Body of pancreas (tissue), 4 donors: ENCODE measurements at places on chromosomes 6 and 20. TPM values are rescaled to one million over a fixed set of nuclear protein-coding genes. Genes with fewer than 3 reads are reported as not detected.

The GRM1 gene
- total RNA-seq: not detected

The TAGAP gene
- total RNA-seq: 0.99 TPM

The DDX43 gene
- total RNA-seq: 3.0 TPM

The PNLDC1 gene
- total RNA-seq: 0.52 TPM

The KHDC1 gene
- 3.0 TPM for total RNA-seq

The ZSCAN16 gene
- 5.9 TPM for total RNA-seq

The FAM83C gene
- not detected for total RNA-seq

The TAP2 gene
- total RNA-seq: 13.8 TPM

The OR2J3 gene
- not detected for total RNA-seq

The CCN6 gene
- not detected for total RNA-seq

The LY6G5B gene
- 8.3 TPM for total RNA-seq

DNA sequence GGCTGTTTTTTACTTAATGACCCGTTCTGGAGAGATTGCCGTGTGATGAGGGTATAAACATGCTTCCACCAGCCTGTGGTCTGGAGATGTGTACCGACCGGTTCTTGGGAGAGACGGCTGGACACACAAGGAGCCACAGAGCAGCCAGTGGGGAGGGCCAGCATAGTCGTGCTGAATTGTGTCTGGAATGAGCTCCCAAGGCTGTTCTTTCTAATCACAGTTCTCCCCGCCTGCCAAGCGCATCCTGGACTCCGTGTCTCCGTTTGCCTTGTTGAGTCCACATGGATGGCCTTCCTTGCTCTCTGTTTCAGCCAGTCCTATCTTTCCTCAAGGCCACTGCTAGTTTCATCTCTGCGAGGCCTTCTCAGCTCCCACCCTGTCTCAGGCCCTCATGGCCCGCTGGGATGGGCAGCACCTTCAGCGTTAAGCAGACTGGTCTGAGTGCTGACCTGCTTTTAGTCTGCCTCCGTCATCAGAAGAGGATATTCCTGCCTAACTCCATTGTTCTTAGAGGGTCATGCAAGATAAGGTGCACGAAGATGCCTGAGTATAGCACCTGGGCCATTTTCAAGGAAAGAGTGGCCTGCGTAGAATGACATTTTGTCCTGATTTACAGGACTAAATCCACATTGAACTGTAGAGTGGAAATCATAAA is 20.6 kb downstream of the MANBAL start:
- H3K27ac ChIP-seq: no peak overlapping the region
- H3K4me1 ChIP-seq: peaks cover 21% of the 10 kb centered on the region
- no peak for DNase-seq
- no peak overlapping the region for H3K4me3 ChIP-seq

DNA sequence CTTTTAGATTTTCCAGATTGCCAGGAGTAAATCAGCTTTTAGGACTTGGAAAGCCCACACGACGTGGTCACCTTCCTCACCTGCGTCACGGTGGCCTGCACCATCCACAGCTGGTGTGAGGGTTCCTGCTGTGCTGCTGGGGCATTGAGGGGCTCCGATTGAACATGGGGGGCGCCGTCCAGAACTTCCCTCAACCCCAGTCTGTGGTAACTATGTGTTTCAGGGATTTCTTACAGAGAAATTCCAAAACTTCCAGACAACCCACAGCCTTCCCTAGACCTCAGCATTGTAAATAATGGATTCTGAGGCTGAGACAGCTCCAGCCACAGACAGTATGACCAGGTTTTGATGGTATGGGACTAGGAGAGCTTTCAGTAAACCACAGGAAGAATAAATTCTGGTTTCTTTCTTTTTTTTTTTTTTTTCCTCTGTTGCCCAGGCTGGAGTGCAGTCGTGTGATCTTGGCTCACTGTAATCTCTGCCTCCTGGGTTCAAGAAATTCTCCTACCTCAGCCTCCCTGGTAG is 46.7 kb upstream of the IRF4 start:
- H3K27me3 ChIP-seq: no peaks in the 10 kb centered on the region
- H3K27ac ChIP-seq: no peak overlapping the region
- no peaks in the 10 kb centered on the region for H3K4me1 ChIP-seq
- H3K4me3 ChIP-seq: no peak overlapping the region

DNA sequence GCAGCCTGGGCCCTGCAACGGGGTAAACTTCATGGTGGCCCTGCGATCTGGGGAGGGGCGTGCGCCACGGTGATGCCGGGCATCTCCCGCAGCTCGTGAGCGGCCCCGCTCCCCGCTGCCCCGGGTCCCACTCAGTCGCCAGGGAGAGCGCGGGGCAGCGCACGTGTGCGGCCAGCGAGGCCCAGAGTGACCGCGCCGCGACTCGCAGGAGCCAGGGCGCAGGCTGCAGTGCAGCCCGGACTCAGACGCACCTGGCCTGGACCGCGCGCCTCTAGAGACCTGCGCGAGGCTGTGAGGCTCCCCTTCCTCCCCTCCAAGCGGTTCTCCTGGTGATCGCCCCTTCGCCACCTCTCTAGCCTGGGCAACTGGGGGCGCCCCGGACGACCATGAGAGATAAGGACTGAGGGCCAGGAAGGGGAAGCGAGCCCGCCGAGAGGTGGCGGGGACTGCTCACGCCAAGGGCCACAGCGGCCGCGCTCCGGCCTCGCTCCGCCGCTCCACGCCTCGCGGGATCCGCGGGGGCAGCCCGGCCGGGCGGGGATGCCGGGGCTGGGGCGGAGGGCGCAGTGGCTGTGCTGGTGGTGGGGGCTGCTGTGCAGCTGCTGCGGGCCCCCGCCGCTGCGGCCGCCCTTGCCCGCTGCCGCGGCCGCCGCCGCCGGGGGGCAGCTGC is 652 bp downstream of the BMP6 start:
- no peaks in the 10 kb centered on the region for H3K36me3 ChIP-seq
- peaks cover 41% of the 10 kb centered on the region for H3K4me1 ChIP-seq
- peak; percentile 25 for DNase-seq
- H3K27ac ChIP-seq: no peak overlapping the region
- H3K27me3 ChIP-seq: no peaks in the 10 kb centered on the region

DNA sequence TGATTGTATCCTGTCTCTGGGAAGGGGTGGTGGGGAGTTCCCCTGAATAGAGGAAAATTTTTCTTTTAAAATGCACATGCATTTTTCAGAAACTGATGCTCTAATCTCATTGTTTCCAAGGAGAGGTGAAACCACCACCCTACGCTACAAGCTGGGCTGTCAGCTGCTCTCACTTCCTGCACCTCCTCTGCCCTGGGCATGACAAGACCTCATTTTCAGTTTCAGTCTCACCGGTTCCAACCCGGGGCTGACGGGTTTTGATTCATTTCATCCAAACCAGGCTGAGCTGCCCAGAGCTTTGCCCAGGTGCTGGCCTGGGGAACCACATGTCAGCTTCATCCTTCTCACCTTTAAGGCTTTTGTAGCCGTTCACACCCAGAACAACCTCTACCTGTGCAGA is 99.7 kb downstream of the EYA2 start:
- no peaks in the 10 kb centered on the region for H3K36me3 ChIP-seq
- H3K4me1 ChIP-seq: peaks cover 35% of the 10 kb centered on the region
- peak; percentile 23 for DNase-seq
- H3K27me3 ChIP-seq: no peaks in the 10 kb centered on the region
- H3K27ac ChIP-seq: no peak overlapping the region

- H3K4me3 ChIP-seq: no peak overlapping the region
- DNase-seq: no peak
- no peaks in the 10 kb centered on the region for H3K36me3 ChIP-seq
Measured at GRCh38 chr6:44831002-44831610, 443.6 kb downstream of the CDC5L start.

DNA sequence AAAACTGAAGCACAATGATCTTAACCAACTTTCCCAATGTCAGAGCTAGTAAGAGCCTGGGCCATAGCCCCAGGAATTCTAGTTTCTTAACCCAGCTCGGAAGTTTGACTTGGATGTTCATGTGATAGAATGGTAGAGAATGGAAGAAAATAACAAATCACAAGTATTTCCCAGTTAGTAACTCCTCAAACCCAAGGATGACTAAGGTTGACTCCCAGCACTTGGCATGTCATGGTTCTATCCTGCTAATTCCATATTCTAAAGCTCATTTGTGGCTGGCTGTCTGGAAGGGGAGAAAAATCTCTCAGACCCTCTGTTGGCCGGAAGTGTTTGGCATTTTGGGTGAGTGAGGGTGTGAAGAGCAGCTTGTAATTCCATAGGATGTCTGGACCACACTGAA is 248.7 kb downstream of the RFPL4B start:
- H3K27ac ChIP-seq: no peak overlapping the region
- H3K4me3 ChIP-seq: no peak overlapping the region
- H3K27me3 ChIP-seq: no peaks in the 10 kb centered on the region
- H3K4me1 ChIP-seq: no peaks in the 10 kb centered on the region
- H3K36me3 ChIP-seq: no peaks in the 10 kb centered on the region
- DNase-seq: no peak

GRCh38 chr6:133705731-133706130 is 183.2 kb upstream of the TCF21 start:
- H3K27me3 ChIP-seq: no peaks in the 10 kb centered on the region
- H3K36me3 ChIP-seq: no peaks in the 10 kb centered on the region
- DNase-seq: no peak
- H3K4me3 ChIP-seq: no peak overlapping the region
- H3K4me1 ChIP-seq: no peaks in the 10 kb centered on the region

DNA sequence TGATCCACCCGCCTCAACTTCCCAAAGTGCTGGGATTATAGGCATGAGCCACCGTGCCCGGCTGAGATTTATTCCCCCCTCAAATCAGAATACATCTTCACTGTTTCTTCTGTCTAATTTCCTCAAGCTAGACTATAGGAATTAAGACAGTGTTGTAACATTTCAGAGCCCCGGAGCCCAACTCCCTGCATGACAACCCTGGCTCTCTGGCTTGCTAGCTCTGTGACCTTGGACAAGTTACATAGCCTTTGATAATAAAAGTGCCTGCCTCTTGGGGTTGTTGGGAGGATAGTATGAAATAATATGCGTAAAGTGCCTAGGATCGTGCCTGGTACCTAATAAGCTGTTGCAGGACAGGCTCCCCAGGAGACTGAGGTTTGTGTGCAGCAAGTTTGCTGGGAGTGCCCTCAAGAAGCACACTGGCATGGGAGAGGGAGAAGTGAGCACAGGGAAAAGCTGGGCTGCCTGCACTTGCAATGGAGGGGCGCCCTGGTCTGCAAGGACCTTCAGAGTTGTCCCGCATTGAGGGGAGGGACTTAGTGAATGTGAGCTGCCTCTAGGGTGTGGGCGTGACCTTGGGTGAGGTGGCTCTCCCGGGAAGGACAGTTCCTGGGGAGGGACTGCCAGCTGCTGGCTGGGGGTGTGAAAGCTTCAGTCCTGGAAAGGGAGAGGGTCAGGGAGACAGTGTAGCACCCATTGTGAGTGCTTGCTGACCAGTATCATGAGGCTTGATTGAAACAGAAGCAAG is 43.4 kb downstream of the TAF8 start:
- peaks cover 9% of the 10 kb centered on the region for H3K4me1 ChIP-seq
- H3K4me3 ChIP-seq: no peak overlapping the region
- no peak overlapping the region for H3K27ac ChIP-seq
- no peaks in the 10 kb centered on the region for H3K27me3 ChIP-seq

GRCh38 chr6:2970753-2971419 is 481 bp downstream of the SERPINB6 start:
- no peaks in the 10 kb centered on the region for H3K27me3 ChIP-seq
- H3K36me3 ChIP-seq: no peaks in the 10 kb centered on the region
- H3K27ac ChIP-seq: peak overlapping the region; percentile 99
- H3K4me3 ChIP-seq: peak overlapping the region; percentile 47
- peaks cover 20% of the 10 kb centered on the region for H3K4me1 ChIP-seq

DNA sequence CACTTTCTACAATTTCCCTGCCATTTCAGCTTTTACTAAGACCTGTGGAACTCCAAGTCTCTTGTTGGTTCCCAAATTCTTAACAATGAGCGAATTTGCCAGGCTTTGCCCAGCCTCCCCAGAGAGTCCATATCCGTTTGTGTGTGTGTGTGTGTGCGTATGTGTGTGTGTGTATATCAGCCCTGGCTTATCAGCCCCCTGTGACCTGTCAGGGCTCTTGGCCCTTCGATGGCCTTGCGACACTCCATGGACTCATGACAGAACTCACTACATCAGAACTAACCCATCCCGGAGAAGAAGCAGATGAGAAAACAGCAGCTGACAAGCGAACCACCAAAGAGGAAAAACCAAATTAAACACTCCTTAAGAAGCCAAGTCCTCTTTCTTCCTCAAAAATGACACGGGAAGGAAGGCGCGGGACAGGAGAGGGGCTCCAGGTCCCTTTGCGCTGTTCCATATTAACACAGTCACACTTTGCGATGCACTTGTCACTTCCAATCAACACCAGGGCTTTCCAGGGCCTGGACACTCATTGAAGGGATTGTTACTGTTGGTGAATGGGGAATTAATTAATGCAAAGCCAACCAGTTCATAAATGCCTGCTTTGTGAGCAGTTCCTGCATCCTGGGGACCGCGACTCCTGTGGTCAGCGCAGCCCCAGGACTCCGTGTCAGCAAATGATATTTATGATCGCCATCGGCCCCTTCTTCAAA is 524.0 kb downstream of the CD83 start:
- no peak overlapping the region for H3K4me3 ChIP-seq
- no peak for DNase-seq
- H3K27me3 ChIP-seq: no peaks in the 10 kb centered on the region
- no peaks in the 10 kb centered on the region for H3K36me3 ChIP-seq

GRCh38 chr6:107811591-107812218 is 12.4 kb downstream of the SCML4 start:
- DNase-seq: peak; percentile 51
- peak overlapping the region; percentile 70 for H3K27ac ChIP-seq
- no peaks in the 10 kb centered on the region for H3K36me3 ChIP-seq
- no peaks in the 10 kb centered on the region for H3K27me3 ChIP-seq

DNA sequence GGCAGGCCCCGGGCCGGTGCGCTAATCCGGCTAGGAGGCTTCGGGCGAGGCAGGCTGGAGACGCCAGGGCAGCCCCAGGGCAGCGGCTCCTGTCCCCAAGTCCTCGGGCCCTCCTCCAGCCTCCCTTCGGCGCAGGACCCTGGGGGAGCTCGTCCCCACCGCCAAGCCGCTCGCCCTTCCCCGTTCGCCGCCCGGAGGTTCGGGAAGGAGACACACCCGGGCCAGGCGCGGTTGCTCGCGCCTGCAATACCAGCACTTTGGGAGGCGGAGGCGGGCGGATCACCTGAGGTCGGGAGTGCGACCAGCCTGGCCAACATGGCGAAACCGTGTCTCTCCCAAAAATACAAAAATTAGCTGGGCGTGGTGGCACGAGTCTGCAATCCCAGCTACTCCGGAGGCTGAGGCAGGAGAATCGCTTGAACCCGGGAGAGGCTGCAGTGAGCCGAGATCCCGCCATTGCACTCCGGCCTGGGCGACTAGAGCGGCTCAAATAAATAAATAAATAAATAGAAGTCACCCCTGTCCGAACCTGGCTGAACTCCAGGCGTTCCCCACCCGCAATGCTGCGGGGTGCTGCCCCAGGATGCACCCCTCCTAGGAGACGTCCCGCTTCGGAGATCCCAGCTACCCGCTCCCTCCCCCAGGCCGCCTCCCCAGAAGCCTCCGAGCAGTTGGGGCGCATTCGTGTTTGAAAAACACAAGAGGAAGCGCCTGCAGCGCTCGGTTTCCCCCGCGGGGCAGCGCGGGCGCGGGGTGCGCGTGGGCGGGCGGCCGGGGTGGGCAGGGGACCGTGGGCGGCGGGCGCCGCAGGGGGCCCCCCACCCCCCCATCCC is 27.5 kb downstream of the SERPINB9 start:
- peaks cover 22% of the 10 kb centered on the region for H3K4me1 ChIP-seq
- DNase-seq: peak; percentile 47
- H3K36me3 ChIP-seq: no peaks in the 10 kb centered on the region
- peak overlapping the region; percentile 55 for H3K27ac ChIP-seq

GRCh38 chr6:21188505-21189223 is 404.9 kb upstream of the SOX4 start:
- H3K36me3 ChIP-seq: no peaks in the 10 kb centered on the region
- H3K27me3 ChIP-seq: no peaks in the 10 kb centered on the region
- H3K27ac ChIP-seq: no peak overlapping the region
- DNase-seq: no peak
- no peak overlapping the region for H3K4me3 ChIP-seq
- no peaks in the 10 kb centered on the region for H3K4me1 ChIP-seq

GRCh38 chr20:34544109-34544796 is 14.3 kb upstream of the MAP1LC3A start:
- no peak overlapping the region for H3K27ac ChIP-seq
- no peaks in the 10 kb centered on the region for H3K27me3 ChIP-seq
- no peaks in the 10 kb centered on the region for H3K36me3 ChIP-seq
- H3K4me3 ChIP-seq: no peak overlapping the region
